ENCODE measurements at places on chromosomes 2 and 18. TPM values are rescaled to one million over a fixed set of nuclear protein-coding genes. Genes with fewer than 3 reads are reported as not detected.

The ACKR3 gene
- total RNA-seq = 0.66 TPM

The SP110 gene
- total RNA-seq = 20.6 TPM

The INO80C gene
- total RNA-seq = 7.4 TPM

The DSG1 gene
- not detected for total RNA-seq

The RIF1 gene
- 32.4 TPM for total RNA-seq

The CXCR2 gene
- not detected for total RNA-seq

The CYP1B1 gene
- total RNA-seq = 70.2 TPM

The CD8A gene
- total RNA-seq = not detected

The NCKAP1 gene
- 185 TPM for total RNA-seq

The RSAD2 gene
- 0.43 TPM for total RNA-seq

The RTP5 gene
- total RNA-seq = not detected

The PLEK gene
- not detected for total RNA-seq

The DPYSL5 gene
- total RNA-seq = not detected

Measured in placental pericyte (primary cell).